Activated T-cell treated with anti-CD3 and anti-CD28 coated beads for 4 hours (primary cell): ENCODE measurements at places on chromosomes 11 and 22.

- no peak for DNase-seq
Measured at GRCh38 chr22:25144522-25144921, 55.1 kb upstream of the CRYBB3 start.

DNA sequence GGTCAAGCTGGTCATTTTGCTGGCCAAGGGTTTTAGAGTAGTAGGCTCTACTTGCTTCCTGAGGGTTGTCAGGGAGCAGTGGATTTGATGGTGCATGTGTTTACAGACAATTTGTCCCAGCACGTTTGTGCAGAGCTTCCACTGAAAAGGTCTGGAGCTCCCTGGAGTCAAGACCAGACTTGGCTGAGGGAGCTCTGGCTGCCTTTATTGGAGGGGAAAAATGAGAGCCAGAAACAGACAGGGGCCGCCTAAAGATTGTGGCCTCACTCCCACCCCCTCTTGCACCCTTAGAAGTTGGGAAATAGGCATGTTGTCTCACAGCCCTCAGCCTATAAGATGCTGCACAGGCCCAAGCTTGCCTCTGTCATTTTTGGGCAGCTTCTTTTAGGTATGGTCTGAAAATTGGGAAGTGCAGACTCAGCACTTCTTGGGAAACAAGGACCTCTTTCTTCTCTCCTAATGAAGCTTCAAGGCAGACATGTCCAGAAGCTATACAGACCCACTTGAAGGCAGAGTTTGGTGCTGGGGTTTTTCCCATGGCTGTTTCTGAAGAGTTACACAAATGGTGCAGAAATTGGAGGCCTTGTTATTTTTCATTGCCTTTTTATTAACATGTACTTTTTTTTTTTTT, 55.1 kb downstream of the AMOTL1 start:
- DNase-seq, result no peak

DNA sequence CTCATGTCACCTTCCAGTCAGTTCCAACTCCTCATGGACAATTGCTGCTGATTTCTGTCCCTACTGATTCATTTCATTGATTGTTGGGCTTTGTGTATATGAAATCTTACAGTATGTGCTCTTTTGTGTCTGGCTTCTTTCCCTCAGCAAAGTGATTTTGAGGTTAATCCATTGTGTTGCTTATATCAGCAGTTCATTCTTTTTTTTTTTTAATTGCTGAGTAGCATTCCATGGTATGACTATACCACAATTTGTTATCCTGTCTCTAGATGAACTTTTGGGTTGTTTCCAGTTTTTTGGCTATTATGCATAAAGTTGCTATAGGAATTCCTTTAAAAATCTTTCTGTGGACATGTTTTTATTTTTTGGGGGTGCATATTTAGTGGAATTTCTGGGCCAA, 59.9 kb downstream of the NXPE1 start:
- DNase-seq, result no peak

- DNase-seq, result no peak
Measured at GRCh38 chr11:107591378-107592230, 657 bp downstream of the ELMOD1 start.

DNA sequence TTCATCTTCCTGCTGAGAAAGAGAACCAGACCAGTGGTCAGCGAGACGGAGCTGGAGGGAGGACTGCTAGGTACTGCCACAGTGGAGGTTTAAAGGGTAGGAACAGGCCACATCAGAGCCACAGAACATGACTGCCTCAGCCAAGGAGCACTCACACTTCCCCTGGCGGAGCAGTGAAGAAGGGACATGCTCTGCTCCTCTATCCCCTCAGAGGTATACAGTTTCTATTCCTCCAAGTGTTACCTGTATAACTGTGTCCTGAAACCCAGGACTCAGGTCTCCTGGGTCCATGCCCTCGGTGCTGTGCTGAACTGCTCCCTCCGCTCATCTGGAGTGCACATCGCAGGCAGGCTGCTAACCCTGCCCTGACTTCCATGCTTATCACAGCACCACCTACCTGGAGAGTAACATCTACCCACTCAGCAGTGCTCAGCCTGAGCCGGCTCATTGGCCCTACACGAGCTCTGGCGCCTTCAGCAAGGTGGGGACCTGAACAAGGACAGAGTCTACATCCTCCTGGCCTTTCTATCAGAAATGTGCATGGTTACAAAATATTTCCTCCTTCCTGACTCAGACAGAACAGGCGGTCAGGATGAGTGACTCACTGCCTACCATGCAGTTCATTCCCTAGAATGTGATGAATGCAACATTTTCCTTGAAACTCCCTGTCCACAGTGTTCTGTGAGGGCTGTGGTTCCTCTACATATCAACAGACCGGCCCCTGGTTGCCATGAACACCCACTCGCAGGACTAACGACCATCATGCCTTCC, 52.9 kb downstream of the C11orf58 start:
- DNase-seq, result no peak

GRCh38 chr11:9663699-9664275, at the start of gene SWAP70:
SWAP70 (plus strand) TSS chr11:9664077; CDS start chr11:9664180, 103 bp downstream.
- peak; percentile 68 for DNase-seq

DNA sequence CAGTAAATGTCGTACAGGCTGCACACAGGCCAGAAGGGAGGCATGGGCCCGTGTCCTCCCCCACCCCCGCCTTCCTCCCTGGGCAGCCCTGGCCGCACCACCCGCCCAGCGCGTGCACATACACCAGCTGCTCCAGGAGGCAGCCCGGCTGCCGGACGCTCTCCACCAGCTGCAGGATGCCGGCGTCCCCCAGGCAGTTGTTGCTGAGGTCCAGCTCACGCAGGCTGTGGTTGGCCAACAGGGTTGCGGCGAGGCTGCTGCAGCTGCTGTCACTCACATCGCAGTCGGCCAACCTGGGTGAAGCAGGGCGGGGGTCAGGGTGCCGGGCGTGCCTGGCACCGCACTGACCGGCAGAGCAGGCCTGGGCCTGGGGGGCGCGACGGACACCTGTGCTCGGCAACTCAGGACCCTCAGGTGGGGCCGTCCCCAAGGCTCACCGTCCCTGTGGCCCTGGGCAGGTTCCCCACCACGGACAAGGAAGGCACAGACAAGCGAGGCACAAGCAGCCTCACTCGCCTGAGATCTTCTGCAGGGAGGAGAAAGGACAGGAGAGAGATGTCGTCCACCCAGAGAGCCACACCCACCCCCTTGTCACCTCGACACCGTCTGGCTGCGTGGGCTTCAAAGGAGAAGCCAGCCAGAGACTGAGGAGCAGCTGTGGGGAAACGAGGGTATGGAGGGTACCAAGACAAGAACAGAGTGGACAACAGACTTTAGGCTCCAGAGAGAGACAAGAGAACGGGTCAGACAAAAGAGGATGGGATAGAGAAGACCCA, 12.1 kb downstream of the RNH1 start:
- DNase-seq, result no peak

- no peak for DNase-seq
Measured at GRCh38 chr11:127451861-127452260, 451.3 kb upstream of the KIRREL3 start.

DNA sequence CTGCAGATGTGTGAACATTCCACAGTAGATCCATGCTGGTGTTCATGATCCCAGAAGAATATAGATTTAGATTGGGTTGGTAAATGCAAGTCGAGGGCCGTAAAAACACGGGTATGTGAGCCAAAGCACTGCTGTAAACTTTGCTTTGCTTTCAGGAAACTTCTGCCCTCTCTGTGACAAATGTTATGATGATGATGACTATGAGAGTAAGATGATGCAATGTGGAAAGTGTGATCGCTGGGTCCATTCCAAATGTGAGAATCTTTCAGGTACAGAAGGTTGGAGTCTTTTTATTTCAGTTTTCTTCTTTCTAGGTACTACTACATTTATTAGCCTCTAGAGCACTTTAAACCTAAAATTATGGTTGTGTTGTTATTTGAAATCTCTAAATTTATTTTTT, 36.2 kb upstream of the TTC36 start:
- no peak for DNase-seq

- DNase-seq, result no peak
Measured at GRCh38 chr22:42691440-42691839, 29.2 kb downstream of the A4GALT start.

GRCh38 chr11:119666061-119666460, 62.9 kb downstream of the NECTIN1 start:
- DNase-seq, result no peak
